ENCODE measurements at places on chromosomes 7 and 10.

DNA sequence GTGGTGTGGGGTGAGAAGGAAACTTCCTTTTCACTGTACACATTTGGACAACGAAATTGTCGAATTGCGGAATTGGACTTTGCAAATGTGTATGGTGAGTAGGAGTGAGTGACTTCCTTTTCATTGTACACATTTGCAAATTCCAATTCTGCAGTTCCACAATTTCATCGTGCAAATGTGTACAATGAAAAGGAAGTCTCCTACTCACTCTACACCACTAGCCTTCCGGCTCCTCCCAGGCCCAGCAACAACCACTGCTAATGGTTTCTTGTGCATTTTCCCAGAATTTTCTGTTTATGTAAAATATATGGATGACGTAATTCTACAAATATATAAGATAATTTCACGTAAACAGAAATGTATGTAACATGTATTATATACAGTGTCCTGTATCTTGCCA is 118.5 kb downstream of the ARL4A start:
- DNase-seq: no peak

- DNase-seq: no peak
These were observed 3.4 kb downstream of the ZC3HAV1L start for GRCh38 chr7:139032473-139032872.

GRCh38 chr7:126411032-126411820 is 841.5 kb downstream of the GRM8 start:
- DNase-seq: no peak

DNA sequence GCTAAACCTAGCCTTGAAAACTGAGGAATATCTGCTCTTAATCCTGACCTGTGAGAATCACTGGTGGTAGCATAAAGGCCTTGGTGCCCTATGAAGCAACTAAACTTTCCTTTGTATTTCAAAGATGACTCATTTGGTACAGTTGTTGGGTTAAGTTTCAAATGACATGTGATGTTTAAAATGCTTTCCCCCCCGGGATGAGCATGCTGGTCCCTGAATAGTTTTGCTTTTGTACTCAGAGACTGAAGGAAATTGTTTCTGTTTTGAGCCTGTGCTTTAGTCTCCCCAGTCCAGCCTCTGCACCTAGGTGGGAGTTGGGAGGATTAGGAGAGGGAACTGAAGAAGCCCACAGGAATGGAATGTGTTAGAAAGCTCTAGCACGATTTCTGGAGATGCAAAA is 258.9 kb upstream of the NPY start:
- no peak for DNase-seq

DNA sequence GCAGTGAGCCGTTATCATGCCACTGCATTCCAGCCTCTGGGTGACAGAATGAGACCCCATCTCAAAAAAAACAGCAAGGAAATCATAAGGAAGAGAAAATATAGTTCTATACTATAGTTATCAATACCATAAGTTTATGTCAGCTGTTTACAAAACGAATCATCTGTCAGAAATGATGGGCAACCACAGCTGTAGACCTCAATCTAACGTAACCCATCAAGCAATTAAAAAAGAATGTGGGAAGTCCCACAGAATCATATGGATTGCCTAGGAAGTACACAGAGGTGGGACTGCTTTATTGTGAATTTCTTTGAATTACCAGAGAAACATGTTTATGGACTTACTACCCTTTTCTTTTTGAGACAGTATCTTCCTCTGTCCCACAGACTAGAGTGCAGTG is 6.9 kb downstream of the NRBF2 start:
- no peak for DNase-seq

DNA sequence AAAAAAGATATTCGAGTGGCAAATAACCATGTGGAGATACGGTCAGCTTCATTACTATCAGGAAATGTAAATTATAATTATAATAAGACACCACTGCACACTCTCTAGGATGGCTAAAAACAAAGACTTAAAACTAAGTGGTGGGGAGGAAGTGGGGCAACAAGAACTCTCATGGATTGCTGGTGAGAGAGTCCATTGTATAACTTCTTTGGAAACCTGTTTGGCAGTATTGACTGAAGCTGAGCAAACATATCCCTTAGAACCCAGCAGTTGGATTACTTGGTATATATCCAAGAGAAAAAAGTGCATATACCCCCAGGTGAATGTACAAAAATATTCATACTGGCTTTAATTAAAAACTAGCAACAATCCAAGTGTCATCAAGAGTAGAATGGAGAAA is 133.7 kb upstream of the CTBP2 start:
- no peak for DNase-seq

- no peak for DNase-seq
These were observed 52.0 kb downstream of the SPAM1 start for GRCh38 chr7:123977081-123977480.

GRCh38 chr7:155700847-155701246 is 56.4 kb downstream of the RBM33 start:
- no peak for DNase-seq

Measured in NCI-H524 treated with DMSO at 0.1 percent for 48 hours (cell line).